ENCODE measurements at places on chromosomes 2 and 18. TPM values are rescaled to one million over a fixed set of nuclear protein-coding genes. Genes with fewer than 3 reads are reported as not detected.

GRCh38 chr2:20516291-20516645 is 69.4 kb downstream of the RHOB start:
- no peak for DNase-seq

GRCh38 chr2:165193178-165193777 is 10.6 kb downstream of the SCN3A start:
- DNase-seq = no peak

- DNase-seq = no peak
These were observed 161.1 kb downstream of the EN1 start for GRCh38 chr2:118686346-118686745.

DNA sequence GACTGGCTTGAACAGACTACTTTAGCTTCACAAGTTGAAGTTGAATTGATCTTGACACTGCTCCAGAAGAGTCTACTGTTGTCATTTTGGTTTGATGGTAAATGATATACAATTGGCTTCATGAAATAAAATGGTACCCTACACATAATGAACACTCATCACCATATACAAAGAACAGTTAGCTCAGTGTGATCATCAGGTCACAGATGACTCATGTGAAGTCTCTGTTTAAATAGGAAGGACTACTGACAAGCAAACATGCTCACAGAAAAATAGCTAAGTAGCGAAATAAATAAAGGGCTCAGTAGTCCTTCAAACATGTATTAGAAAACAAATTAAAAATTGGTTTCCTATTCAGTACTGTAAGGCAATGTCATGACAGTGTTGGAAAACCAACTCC is 96.2 kb downstream of the MEIS1 start:
- DNase-seq = no peak

GRCh38 chr2:134583997-134584520 is 134.7 kb downstream of the TMEM163 start:
- DNase-seq = no peak

DNA sequence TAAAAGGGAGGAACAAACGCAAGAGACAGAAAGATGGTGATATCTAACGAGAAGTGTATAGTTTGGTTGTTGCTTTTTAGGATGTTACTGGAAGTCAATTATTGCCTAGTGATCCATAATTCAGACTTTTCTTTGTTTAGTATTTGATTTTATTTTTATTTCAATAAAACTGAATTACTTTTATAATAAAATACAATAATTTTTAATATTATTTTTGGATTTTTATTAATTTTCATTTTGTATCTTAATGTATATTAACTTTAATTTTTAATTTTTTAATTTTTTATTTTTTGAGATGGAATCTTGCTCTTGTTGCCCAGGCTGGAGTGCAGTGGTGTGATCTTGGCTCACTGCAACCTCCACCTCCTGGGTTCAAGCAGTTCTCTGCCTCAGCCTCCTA is 55.6 kb downstream of the MTA3 start:
- DNase-seq = no peak

KYNU gene
- 14.5 TPM for total RNA-seq

- no peak for DNase-seq
These were observed 44.9 kb downstream of the MRPL35 start for GRCh38 chr2:86243950-86244733.

DNA sequence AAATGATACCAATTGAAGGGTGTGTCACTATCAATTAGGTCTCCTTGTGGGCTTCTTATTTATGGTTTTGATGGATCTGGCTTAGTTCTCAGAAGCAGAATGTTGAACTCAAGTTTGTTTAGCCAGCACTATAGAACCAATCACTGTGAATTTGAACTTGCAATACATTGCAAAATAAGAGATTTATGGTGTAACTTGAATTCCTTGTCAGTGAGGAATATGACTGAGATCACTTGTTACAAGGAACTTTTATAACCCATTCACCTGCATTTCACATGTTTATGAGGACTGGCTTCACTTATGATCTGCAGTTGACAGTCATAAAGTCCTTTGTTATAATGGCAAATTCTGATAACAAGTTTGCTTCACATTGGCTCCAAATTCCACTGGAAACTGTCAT is 9.8 kb downstream of the GATA6 start:
- DNase-seq = no peak

TGFA gene
- total RNA-seq = 12.2 TPM

ERBB4 gene
- total RNA-seq = 14.4 TPM

GRCh38 chr2:134347756-134348155 is 93.9 kb downstream of the MGAT5 start:
- no peak for DNase-seq

- DNase-seq = no peak
These were observed 140.0 kb upstream of the ST6GAL2 start for GRCh38 chr2:107025869-107026380.

KCNK3 gene
- total RNA-seq = 8.4 TPM

GRCh38 chr2:157747695-157748370 is 119.2 kb upstream of the ACVR1C start:
- DNase-seq = no peak

LYG1 gene
- total RNA-seq = not detected

GRCh38 chr18:13321923-13322322 is 103.4 kb downstream of the LDLRAD4 start:
- no peak for DNase-seq
